ENCODE measurements at places on chromosomes 4 and X. TPM values are rescaled to one million over a fixed set of nuclear protein-coding genes. Genes with fewer than 3 reads are reported as not detected.

GRCh38 chrX:85836868-85837267, 210.5 kb downstream of the CHM start:
- DNase-seq = no peak

GRCh38 chr4:183352546-183352945, 30.3 kb upstream of the CLDN24 start:
- DNase-seq = no peak

GRCh38 chr4:60652933-60653332, 547.2 kb upstream of the ADGRL3 start:
- DNase-seq = no peak

The VAMP7 gene
- 18.9 TPM for total RNA-seq

DNA sequence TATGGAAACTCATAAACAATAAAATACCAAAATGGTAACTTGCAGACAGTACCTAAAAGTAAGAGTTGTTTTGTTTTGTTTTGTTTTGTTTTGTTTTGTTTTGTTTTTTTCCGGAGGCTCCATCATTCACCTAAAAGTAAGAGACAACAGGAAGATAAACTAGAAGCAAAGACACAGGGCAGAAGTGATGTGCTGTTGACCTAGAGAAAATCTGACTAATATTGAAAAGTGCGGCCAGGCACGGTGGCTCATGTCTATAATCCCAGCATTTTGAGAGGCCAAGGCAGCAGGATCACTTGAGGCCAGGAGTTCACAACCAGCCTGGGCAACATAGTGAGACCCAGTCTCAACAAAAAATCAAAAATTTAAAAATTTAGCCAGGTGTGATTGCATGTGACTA, 5.6 kb upstream of the CENPC start:
- DNase-seq = no peak

The IL15 gene
- total RNA-seq = 1.4 TPM

DNA sequence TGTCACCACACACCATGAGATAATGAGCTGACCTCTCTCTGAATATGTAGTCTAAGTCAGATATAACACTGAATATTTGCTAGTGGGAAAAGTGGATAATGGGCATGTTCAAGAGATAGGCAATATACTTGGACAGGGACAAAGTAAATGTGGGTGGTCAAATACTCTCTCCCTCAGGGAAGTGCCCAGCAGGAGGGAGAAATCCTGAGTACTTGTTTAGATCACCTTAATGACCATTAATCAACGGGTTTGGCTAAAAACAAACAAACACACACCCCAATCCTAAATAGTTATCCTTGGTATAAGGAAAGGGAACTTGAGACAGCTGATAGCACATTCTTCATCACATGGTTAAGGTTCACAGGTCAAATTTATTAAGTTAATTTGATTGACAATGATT, 933.5 kb downstream of the C4orf33 start:
- DNase-seq = no peak

DNA sequence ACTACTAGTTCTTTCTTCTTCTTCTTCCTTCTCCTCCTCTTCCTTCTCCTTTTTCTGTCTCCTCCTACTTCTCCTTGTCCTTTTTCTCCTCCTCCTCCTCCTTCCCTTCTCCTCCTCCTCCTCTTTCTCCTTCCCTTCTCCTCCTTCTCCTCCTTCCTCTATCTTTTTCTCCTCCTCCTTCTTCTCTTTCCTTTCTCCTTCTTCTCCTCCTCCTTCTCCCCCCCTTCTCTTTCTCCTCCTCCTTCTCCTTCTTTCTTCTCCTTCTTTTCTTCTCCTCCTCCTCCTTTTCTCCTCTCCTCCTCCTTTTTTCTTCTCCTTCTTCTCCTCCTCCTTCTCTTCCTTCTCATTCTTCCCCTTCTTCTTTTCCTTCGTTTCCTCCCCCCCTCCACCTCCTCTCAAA, 21.8 kb upstream of the NAP1L5 start:
- DNase-seq = no peak

The MEPE gene
- total RNA-seq = not detected

GRCh38 chr4:61540944-61541343, 340.8 kb downstream of the ADGRL3 start:
- no peak for DNase-seq

The TCEAL5 gene
- total RNA-seq = 0.25 TPM

The ABLIM2 gene
- total RNA-seq = 27.8 TPM

- no peak for DNase-seq
Observed at GRCh38 chr4:183638436-183638835, 20.5 kb downstream of the RWDD4 start.

The RAB40A gene
- total RNA-seq = 0.15 TPM

- DNase-seq = no peak
Observed at GRCh38 chr4:38101563-38101962, 141.4 kb downstream of the PTTG2 start.

DNA sequence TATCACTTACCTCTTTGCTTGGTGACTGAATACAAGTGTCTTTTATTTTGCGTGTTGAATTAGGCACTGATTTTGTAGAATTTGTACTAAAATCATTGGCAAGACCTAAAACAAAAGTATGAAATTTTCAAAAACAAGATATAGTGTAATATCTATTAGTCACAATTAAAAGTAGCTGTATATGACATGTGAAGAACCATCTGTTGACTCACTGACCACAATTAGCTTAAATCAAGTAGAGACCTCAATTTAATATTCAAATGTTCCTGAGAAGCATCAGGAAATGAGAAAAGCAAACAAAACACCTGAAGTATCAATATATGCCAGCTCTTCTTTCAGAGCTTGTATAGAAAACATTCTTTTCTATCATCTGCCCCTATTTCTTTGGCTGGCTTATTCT, 5.5 kb downstream of the CENPC start:
- no peak for DNase-seq

DNA sequence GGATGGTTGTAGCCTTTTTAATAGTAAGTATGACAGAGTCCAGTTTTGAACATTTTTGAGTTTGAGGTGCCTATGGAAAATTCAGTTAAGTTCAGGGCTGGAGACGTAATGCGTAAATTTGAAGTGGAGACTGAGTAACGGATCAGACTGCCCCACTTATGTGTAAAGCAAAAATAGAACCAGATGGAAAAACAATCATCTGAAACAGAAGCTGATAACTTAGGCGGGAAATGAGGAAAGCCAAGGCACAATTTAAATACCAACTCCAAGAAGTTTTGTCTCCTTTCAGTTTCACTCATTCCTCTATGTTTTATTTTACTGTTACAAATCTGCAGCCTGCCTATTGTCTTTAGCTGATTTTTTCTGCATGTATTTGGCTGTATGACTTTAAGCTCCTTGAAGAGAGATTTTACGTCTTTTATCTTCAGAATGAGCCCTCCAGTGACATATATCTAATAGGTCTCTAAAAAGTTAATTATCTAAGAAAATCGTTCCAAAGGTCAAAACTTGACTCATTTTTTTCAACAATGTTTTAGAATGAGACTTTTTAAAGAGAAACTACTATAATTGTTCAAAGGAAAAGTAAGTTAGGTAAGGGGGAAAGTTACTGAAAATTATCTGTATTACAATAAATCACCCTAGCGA, 1.1 kb downstream of the SGCB start:
- no peak for DNase-seq

GRCh38 chrX:155873188-155873587, 8.0 kb upstream of the VAMP7 start:
- no peak for DNase-seq

DNA sequence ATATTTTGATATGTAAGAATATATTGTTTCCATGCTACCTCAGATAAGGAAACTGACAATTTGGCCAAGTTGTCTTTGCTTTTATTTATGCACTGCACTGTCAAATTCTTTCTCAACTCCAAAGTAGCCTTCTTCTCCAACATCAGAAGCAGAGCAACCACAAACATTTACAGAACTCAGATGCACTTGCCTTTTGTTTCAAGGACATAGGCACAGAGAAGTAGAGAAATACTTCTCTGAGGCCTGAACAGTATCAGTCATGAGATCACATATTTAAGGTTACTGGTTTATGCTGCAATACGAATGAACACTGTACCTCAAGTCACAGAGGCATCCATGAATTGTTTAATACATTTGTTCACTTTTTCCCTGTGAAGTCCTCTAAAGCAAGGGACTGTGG, 606.1 kb upstream of the SLIT2 start:
- no peak for DNase-seq

The SMIM10L2A gene
- total RNA-seq = 0.92 TPM

DNA sequence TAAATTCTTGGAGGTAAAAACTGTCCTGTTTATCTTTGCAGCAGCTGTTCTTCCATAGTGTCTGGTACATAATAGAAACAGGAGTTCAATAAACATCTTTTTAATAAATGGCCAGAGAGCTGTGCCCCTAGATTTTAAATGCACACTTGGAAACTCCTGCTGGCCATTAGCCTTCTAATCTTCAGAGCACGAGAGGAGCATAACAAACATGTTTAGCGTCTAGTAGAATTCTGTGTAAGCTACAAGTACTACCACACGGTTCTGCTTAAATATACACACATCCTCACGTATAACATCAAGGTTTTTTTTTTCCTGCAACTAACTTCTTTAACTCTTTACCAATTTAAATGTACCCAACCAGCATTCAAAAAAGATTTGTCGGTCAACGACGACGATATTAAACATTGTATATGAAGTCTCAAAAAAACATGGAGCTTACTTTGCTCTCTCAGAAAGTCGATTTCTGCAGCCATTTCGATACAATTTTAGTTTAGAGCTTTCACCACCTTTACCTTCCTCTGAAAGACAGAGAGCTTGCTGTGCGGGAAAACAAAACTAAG, 628 bp downstream of the SCLT1 start:
- no peak for DNase-seq

DNA sequence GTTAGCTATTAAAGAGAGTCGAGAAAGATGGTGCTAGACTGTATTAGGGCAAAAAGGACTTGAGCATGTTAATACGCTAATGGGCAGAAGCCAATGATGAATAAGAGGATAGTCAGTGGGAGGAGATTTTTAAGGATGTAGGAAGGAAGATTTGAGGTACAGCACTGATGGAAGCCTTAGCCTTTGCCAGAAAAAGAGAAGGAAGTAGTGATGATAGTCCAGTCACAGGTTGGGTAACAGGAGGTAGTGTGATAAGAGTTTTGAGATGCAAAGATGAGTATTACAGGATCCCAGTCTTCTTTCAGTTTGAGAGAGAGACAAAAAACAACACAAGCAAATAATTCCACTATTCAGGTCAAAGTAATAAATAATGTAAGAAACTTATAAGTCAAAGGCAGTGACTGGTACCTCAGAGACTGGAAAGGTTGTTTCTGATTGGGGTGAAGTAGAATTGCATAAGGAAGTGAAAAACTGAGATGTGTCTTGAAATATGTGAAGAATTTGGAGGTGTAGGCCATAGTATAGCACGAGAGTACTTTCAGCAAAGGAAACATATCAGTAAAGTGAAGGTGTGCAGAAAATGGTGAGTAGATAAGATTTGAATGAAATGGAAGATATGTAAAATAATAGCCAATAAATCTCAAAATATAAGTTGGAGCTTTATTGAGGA, 22.1 kb upstream of the NDNF start:
- no peak for DNase-seq

GRCh38 chr4:176340871-176341685, 21.3 kb downstream of the SPCS3 start:
- no peak for DNase-seq

DNA sequence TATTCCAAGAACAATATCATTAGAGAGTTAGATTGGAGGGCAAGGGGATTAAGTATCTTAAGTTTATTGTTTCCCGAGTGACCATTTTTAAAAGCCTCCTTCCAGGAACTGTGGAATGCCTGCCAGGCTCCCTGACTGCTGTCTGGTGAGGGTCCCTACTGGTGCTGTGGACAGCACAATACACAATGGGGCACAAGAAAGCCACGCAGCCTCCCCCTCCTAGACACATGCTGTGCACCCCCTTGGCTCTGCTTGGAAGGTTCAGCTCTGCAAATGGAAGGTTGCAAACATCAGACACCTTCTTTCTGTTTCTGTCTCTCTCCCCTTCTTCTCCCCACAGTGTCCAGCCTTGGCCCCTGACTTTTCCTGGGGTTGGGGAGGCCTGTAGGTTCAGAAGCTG, 153.2 kb downstream of the SHROOM3 start:
- DNase-seq = no peak

GRCh38 chrX:23251043-23251442, 83.6 kb upstream of the PTCHD1 start:
- no peak for DNase-seq

GRCh38 chr4:183620421-183620820, 38.6 kb downstream of the RWDD4 start:
- DNase-seq = no peak

The WDR17 gene
- total RNA-seq = 0.81 TPM

DNA sequence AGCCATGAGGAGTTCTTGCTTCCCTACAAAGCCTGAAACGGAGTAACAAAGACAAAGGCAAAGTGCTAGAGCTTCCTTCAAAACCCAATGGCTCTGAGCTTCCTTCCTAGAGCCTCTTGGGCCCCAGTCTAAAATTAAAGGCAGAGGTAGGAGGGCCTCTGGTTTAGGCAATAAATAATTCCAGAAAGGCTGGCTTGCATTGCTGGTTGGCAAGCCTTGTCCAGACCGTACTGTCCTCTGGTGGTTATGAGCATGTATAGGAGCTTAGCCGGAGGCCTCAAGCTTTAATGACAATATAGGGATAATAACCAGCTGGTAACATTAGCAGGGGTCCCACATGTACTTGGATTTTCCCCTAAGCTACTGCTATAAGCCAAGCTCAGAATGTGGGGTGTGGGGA, 237.3 kb downstream of the AR start:
- peak; percentile 18 for DNase-seq

DNA sequence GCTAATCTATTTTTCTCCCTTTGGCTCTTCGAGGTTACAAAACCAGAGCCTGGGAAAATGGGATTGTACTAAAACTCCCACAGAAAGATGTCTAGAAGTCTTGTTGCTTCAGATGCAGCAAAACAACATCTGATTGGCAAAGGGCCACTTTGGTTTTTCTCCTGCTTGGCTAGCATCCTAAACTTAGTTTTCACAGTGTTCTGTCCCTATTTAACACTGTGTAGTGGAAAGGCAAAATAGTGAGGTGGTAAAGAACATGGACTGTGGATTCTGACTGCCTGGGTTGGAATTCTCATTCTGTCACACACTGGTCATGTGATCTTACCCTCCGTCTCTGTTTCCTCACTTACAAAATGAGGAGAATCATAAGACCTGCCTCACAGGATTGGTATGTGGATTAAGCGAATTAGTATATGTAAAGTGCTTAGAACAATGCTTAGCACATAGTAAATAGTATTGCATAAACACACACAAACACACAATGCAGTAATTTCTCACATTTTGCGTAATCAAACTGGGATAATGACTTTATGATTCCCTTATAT, 23.5 kb downstream of the TIGD2 start:
- peak; percentile 45 for DNase-seq

The TCEAL7 gene
- total RNA-seq = 4.5 TPM

DNA sequence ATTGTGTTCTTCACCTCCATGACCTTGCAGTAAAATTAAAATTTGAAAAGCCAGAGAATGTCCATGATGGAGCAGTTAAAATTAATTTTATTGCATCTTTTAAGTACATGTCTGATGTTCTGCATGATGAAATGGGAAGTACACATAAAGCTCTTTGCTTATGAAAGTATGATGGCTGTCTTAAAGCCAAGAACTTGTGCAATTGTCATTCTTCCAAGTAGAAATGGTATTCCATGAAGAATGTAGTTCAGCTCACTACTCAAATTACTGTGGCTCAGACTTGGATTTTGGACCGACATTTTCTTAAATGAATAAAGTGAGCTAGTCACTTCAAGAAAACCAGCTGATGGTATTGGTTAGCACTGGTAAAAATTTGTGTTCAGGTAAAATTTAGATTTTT, 161.7 kb upstream of the CXCL13 start:
- no peak for DNase-seq

The GAGE1 gene
- total RNA-seq = not detected

- no peak for DNase-seq
Observed at GRCh38 chr4:8538703-8539567, 41.3 kb upstream of the GPR78 start.

The PRICKLE3 gene
- total RNA-seq = 8.6 TPM

- no peak for DNase-seq
Observed at GRCh38 chr4:77465271-77465670, 140.3 kb upstream of the CXCL13 start.

Measured in heart right ventricle (tissue), 16 donors.